GM13977 (cell line): ENCODE measurements at places on chromosomes 7 and 10.
A peak's percentile ranks its signal among the peaks of the same experiment; 100 is the strongest.

DNA sequence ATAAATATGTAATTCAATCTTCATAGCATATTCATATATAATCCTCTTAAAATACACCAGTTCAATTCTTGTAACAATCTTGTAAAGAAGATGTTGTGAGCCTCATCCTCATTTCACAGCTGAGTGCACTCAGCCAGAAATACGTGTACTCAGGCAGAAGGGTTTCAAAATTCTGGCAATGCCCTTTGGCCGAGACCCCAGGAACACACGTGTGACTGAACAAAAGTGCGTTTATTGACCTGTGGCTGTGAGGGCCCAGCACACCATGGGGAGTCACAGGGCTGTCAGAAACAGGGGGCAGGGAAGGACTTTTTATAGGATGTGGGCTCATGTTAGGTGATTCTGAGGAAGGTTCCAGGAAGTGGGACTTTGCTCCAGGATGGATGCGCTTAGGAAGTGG, 21.5 kb downstream of the GIMAP8 start:
- no peak for DNase-seq

GRCh38 chr10:107859065-107859464, 694.6 kb upstream of the SORCS1 start:
- no peak for DNase-seq

GRCh38 chr10:131061216-131061615, 250.3 kb downstream of the TCERG1L start:
- DNase-seq = no peak

DNA sequence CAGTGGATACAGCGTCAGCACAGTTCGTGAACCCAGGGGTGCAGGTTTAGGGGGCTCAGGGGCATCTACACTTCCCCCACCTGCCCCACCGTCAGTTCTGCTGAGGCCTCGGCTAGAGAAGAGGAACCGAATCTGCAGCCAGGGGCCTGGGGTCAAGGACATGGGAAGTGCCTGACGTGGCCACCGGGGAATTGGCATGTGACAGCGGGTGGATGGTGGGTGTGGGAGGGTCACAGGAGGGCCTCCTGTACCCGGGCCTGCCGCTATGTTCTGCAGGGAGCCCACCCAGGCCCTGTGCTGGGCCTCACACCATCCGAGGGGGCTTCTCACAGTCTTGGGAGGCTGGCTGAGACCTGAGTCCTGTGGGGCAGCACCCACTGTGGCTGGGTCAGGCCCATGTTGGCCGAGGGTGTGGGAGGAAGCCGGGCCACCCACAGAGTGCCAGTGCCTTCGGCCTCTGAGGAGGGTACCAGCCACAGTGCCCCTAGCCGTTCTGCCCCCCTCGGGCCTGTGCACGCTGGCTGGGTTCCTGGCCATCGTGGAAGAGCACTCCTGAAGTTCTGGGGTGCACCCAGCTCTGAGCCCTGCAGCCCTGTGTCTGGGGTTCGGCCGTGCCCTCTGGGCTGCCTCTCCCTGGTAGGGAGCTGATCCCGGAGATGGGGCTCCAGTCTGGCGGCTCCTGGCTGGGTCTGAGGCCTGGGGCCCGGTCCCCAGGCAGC, 5.9 kb downstream of the TTYH3 start:
- peak; percentile 59 for DNase-seq

GRCh38 chr10:7534480-7534852, 123.6 kb upstream of the SFMBT2 start:
- DNase-seq = no peak

- peak; percentile 8 for DNase-seq
Measured at GRCh38 chr7:93828260-93828659, 62.3 kb downstream of the TFPI2 start.

GRCh38 chr7:5348134-5349004, 65.6 kb downstream of the SLC29A4 start:
- DNase-seq = no peak

- peak; percentile 91 for DNase-seq
Measured at GRCh38 chr10:103659674-103660363, 166.3 kb downstream of the NEURL1 start.

- DNase-seq = no peak
Measured at GRCh38 chr10:75512203-75512933, 80.9 kb downstream of the LRMDA start.

- no peak for DNase-seq
Measured at GRCh38 chr10:81367132-81367531, 507.9 kb upstream of the NRG3 start.

GRCh38 chr7:4227105-4228010, 454.7 kb upstream of the FOXK1 start:
- no peak for DNase-seq

DNA sequence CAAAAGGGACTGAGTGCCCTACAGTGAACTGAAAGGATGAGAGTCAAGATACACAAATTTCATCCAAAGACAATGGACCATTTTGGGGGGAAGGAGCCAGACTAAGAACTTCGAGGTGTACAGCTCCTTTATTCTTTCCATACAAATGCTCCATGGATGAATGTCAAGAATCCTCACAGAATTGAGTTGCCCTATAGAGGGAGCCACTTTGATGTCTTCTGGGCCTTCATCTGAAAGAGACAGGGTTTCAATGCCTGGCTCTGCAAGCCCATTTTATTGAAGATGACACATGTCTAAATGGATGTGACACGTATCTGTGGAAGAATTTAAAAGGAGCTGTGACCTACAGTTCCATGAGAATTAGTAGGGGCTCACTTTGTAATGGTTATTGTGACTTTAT, 32.0 kb upstream of the NRG3 start:
- DNase-seq = no peak

- peak; percentile 68 for DNase-seq
Measured at GRCh38 chr10:8048281-8049008, 6.0 kb upstream of the GATA3 start.

DNA sequence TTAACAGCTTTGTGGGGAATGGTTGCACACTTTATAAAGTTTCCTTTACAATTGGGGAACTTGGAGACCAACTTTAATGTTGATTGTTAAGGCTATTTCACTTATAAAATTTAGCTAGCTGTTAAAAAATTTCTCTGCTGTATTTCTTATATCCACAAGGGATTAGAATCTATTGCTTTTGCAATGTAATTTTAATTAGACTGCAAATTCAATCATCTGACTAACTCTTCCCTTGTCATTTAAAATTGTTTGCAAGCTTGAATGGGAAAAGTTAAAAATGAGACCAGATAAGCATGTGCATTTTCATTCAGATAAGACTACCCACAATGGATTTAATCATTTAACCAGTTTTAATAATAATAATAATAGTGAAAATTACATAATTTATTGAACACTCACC, 213.2 kb downstream of the BICC1 start:
- no peak for DNase-seq

DNA sequence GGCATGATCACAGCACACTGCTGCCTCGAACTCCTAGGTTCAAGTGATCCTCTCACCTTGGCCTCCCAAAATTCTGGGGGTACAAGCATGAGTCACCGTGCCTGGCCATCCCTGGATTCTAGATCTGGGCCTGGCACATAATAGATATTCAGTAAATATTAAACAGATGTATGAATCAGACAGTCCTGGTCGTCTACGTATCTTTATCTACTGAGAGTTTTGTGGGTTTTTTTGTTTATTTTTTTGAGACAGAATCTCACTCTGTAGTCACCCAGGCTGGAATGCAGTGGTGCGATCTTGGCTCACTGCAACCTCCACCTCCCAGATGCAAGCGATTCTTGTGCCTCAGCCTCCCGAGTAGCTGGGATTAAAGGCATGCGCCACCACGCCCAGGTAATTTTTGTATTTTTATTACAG, 24.3 kb upstream of the ITGB1 start:
- DNase-seq = no peak

- DNase-seq = no peak
Measured at GRCh38 chr10:52212802-52213201, 101.3 kb upstream of the DKK1 start.

DNA sequence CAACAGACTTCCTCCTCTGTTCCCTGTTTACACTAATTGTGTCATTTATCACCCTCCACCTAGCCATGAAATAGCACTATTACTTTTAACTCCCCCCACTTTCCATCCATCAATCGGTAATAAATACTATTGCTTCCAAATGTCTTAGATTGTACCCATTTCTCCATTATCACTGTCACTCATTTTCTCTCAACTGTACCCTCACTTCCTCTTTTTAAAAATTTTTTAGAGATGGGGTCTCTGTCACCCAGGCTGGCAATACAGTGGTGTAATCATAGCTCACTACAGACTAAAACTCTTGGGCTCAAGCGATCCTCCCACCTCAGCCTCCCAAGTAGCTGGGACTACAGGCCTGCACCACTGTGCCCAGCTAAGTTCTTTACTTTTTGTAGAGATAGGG, 123.5 kb upstream of the EGR2 start:
- DNase-seq = no peak

- no peak for DNase-seq
Measured at GRCh38 chr7:54687462-54688212, 71.4 kb downstream of the SEC61G start.

GRCh38 chr7:45140827-45141226, 16.8 kb upstream of the RAMP3 start:
- no peak for DNase-seq

GRCh38 chr10:78817361-78817760, 251.4 kb upstream of the ZMIZ1 start:
- no peak for DNase-seq

DNA sequence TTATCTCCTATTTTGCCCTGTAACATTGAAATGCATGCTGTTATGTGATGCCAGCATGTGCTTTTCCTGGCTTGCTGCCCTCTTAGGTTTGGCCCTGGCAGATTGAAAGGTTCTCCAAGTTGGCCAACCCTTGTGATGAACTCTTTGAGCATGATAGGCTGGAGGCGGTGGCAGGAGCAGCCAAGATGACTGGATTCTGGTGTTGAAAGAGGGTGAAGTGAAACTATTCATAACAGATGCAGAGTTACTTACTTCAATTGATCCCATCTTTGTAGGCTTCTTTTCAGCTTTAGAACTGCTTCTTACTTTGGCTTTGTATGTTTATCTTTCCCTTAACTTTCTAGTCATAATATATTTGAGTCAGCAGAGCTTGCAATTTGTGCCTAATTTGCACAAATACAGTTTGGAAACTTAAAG, 57.6 kb downstream of the BICC1 start:
- DNase-seq = no peak

- no peak for DNase-seq
Measured at GRCh38 chr10:4686644-4686996, 139.4 kb upstream of the AKR1E2 start.

DNA sequence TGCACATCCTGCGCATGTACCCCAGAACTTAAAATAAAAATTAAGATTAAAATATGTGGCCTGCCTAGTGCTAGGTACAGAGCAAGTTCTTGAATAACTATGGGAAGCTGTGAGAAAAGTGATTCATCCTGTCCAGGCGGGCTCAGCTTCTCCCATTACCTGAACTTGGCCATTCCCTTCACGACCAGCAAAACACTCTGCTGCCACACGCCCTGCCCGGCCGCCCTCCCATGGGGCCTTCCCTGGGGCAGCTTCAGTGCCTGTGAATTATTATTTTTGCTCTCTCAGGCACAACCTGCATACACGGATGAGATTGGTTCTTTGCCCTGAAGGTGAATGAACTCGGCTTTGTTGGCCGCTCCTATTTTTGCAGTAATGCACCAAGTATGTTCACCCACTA, 209.2 kb upstream of the SHH start:
- DNase-seq = no peak

GRCh38 chr7:2282185-2282751, 32.0 kb downstream of the SNX8 start:
- no peak for DNase-seq

DNA sequence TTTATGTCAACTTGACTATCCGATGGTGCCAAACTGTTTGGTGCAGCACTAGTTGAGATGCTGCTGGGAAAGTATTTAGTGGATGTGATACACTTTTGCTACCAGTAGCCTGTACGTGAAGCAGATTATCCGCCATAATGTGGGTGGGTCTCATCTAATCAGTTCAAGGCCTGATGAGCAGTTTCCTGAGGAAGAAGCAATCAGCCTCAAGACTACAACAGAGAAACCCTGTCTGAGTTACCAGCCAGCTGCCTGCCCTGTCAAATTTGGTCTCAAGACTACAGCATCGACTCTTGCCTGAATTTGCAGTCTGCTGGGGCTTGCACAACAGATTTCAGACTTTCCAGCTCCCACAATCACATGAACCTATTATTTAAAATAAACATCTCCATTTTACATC, 10.9 kb upstream of the RBP3 start:
- DNase-seq = no peak

DNA sequence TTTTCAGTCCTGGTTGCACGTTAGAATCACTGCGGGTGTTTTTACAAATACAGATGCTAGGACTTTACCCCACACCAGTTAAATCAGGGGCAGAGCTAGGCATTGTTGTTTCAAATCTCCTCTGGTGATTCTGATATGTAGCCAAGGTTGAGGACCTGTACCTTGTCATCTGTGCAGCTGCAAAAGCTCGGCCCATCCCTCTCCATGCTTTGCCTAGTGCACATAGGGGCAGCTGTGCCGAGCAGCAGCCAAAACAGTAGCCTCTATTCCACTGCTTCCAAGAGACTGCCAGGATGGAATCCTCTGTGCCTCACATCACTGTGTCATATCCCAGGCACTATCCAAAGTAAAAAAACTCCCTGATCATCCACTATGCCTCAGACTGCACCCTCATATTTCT, 181.3 kb downstream of the CDK14 start:
- no peak for DNase-seq

GRCh38 chr10:34049887-34050286, 715.4 kb upstream of the NRP1 start:
- no peak for DNase-seq

GRCh38 chr7:143499246-143499645, 21.6 kb downstream of the TAS2R41 start:
- no peak for DNase-seq

DNA sequence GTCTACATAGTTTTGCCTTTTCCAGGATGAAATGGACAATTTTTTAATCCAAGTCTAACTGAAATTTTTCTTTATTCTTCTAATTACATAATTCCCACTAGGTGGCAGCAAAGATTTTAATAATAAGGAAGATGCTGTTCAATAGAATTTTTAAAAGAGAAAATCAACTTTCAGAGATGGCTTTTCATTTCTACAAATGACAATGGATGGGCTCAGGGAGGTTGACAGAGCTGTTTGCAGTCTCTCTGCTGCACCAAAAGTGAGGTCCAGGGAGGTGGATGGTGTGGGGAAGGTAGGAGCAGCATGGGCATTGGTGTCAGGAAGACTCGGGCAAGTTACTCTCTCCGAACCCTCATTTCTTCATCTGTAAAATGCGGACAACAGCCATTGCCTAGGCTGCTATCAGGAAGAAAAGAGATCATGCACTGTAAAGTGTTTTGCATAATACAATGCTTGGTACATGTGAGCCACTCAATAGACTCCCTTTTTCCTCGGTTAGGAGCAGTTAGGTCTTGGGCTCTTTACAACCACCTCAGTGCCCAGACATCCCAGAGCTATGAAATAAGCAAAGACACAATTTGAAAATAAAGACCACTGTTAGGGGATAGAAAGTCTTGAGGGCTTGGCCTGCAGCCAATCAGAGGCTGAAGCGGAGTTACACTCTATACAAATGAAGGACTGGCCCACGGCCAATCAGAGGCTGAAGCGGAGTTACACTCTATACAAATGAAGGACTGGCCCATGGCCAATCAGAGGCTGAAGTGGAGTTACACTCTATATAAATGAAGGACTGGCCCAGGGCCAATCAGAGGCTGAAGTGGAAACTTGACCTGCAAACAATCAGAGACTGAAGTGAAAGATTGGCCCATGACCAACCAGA, 107.1 kb downstream of the ABLIM1 start:
- DNase-seq = no peak
